Stimulated activated CD4-positive, alpha-beta T cell treated with anti-CD3 and anti-CD28 coated beads, Interleukin-15, amount 100 ng/mL, for 1 hour (primary cell): ENCODE measurements at places on chromosomes 7 and 10.

- DNase-seq = no peak
These were observed 100.6 kb downstream of the PLXNA4 start for GRCh38 chr7:132475669-132476116.

DNA sequence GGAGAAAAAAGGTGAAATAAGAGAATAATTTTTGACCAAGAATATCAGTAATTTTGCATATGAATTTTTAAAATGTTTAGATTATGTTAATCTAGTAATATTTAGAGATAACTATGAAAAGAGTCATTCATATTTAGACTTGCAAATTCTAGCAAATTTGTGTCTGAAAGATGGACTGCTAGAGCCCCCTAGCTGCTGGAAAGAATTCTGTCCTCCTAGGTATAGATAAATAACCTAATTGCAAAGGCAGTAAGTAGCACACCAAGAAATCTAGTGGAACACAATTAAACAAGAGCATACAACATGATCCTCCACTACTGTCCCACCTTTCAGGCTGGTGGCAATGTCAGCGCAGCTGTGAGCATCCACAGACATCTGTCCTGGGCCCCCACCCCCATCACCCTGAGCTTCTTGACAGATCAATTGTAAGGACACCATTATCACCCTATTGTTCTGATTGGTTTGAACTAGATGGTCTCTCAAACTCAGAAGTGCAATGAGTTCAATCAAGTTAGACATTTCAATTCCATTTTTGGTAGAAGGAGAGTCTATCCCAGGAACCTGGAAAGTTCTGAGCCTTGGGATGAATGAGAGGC is 15.0 kb upstream of the GFRA1 start:
- no peak for DNase-seq

DNA sequence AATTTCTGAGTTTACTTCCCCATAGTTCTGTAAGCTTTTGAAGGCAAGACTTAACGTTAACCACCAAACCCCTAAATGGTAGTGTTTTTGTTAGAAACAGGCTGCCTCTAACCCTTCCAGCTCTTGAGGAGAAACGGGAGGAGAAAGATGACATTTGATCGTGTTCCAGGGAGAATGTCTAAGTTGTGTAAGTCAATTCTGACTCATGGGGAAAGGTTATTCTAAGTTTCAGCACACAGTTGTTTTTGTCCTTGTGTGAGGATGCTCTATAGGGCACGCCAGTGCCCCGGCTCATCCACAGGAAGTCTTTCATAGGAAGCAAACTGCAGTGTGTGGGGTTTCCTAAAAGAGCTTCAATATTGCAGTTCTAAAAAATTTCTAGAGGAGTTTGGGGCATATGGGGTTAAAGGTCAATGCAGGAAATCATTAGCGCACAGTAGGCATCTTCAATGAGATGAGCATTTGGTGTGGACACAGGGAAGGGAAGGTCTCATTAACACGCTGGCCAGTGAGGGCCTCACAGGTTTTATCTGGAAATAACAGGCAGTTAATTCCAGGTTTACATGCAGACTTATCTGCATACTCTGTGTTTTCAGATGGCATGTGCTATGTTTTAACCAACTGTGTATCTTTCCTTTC is 638.2 kb upstream of the IGFBP3 start:
- DNase-seq = no peak

GRCh38 chr7:142488842-142489241 is 231.0 kb upstream of the PRSS58 start:
- no peak for DNase-seq

GRCh38 chr10:44960088-44960460 is 472 bp downstream of the RASSF4 start:
- no peak for DNase-seq

- DNase-seq = no peak
These were observed 18.7 kb upstream of the ZNF488 start for GRCh38 chr10:47402641-47403301.

DNA sequence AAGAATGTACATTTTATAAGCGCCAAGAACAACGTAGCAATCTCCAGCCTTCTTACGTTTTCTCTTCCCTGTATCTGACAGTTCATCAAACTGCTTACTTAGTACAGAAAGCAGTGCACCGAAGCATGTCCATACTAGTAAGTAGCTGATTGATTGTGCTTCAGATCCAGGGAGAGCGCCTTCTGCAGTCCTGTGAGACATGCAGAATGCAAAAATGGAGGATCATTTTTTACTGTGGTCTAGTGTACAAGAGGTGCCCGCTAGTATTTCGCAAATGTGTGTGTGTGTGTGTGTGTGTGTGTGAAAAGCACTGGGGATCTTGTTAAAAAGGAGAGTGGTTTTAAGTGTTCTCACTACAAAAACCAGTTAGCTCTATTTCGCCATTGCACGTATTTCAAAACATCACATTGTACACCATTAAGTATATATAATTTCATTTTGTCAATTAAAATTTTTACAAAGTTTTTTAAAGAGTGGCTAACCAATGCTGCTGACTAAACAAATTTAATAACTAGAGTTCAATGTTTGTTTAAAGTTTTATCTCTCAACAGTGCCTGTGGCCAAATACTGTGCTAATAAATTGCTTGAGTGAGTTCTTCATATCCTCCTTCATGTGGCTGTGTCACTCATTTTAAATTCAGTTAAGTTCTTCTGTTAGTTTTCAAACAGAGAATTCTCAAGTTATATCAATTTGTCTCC is 99.6 kb downstream of the ZMYND11 start:
- no peak for DNase-seq

DNA sequence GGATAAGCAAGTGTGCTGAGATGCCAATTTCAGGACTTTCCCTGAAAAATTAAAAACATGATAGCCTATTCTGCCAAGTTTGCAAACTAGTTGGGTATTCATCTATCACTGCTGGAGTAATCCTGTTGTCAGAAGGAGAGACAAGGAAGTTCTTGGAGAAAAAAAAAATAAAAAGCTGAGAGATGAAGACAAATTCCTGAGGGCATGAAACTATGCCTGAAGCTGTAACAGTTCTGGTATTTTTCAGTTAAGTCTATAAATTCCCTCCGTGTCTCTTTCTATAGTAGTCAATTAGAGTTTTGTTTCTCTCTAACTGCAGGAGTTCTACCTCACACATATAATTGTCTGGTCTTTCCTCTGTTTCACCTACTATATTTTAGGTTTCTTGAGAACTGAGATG is 95.7 kb downstream of the DGKB start:
- no peak for DNase-seq

- DNase-seq = no peak
These were observed 184.8 kb downstream of the AUTS2 start for GRCh38 chr7:69782917-69783684.

GRCh38 chr7:111953611-111954010 is 252.6 kb downstream of the DOCK4 start:
- no peak for DNase-seq

DNA sequence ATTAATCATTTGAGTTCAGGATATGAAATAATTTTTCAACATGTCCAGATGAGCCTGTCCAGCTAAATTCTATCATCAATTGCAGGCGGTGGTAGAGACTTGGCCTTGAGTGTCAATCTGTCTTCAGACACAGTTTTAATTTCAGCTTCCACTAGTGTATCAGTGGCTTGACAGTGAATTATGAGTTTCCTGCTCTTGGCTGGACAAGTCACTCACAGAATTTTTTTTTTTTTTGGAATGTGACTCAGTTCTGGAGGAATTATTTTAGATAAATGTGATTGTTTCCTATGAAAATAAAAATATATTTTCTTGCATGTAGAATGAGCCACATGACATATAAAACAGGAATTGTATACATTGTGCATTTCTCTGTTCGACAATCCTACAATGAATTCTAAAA is 319.9 kb upstream of the AKR1E2 start:
- no peak for DNase-seq

- DNase-seq = no peak
These were observed 480.1 kb downstream of the INHBA start for GRCh38 chr7:41222746-41223145.

DNA sequence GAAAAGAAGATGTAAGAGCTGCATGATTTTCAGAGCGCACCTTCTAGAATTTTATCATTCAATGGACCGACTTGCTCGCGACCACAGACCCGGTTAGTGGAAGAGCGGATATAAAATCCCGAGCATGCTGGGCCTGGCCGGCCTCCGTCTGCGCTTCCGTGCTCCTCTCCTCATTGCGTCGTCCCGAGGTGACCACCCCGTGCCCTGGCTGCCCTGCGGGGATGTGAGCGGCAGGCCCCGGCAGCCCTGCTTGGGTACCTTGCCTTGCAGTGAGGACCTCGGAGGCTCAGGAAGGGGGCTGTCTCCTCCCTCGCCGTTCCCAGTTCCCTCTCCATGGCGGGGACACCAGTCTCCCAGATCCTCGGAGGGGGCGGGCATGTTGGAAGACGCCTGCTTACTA is 330.9 kb upstream of the SHH start:
- DNase-seq = no peak
